Neuronal stem cell (in vitro differentiated cells): ENCODE measurements at places on chromosomes 13 and 19.
A peak's percentile ranks its signal among the peaks of the same experiment; 100 is the strongest.

- no peak for DNase-seq
Measured at GRCh38 chr19:2380567-2380966, 20.5 kb downstream of the TMPRSS9 start.

GRCh38 chr13:75258159-75258782, 223.7 kb downstream of the TBC1D4 start:
- DNase-seq = peak; percentile 48

GRCh38 chr13:112881656-112882554, 87.1 kb upstream of the MCF2L start:
- DNase-seq = no peak

- no peak for DNase-seq
Measured at GRCh38 chr19:47226426-47227351, 4.3 kb downstream of the BBC3 start.

- no peak for DNase-seq
Measured at GRCh38 chr13:53513226-53513625, 484.6 kb downstream of the OLFM4 start.

GRCh38 chr19:4115050-4115817, 8.7 kb downstream of the MAP2K2 start:
- DNase-seq = no peak

GRCh38 chr13:114140906-114141250, 8.5 kb upstream of the RASA3 start:
- DNase-seq = no peak

- DNase-seq = no peak
Measured at GRCh38 chr19:20357921-20358320, 190.9 kb downstream of the ZNF486 start.
